ENCODE measurements at places on chromosomes 1 and 21.

DNA sequence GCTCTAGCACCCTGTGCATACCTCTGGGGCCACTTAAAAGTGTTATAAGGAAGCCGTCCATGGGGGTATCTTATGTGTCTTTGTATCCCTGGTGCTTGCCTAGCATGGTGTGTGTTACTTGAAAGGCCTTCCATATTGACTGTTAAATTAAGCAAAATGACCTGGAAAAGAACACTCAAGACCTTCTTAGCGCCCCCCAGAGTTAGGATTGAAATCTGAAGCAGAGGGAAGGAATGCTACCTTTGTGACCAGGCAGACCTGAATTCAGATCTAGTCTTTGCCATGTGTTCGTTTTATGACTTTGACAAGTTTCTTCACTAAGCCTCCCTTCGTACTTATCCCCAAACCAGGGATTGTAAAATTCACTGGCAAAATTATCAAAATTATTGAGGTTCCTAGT lies 59.9 kb downstream of the SLC22A15 start:
- no peak for DNase-seq

DNA sequence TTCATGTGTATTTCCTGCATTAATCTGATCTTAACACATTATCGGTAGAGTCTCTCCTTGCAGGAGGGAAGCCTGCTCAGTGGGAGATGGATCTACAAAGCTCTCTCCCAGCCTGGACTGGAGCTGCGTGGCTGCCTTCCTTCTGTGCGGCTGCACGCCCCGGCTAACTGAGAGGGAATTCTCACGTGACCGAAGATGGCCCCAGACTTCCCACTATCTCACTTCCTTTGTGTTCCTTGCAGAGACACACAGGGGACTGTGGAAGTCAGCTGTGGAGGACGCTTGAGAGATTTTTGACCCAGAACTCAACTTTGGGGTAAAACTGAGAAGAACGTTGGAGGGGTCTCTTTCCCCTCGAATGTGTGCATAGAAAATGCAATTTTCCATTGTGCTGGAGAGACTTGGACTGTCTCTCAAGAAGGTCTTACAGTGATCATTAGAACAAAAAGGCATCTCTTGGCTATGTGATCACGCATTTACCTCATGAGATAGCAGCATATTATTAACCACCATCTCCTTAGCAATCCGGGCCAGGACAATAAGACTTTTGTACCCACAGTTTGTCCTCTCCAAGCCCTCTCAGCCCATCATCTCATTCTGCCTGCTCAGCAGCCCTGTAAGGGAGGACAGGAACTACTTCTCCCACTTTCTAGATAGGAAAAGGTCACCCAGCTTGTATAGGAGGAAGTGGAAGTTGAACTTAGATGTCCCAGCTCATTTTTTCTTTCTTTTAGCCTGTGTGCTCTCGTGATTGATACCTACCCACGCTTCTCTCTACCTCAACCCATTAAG lies 49.3 kb upstream of the TARBP1 start:
- DNase-seq: no peak

- no peak for DNase-seq
Measured at GRCh38 chr1:10753299-10753698, 43.1 kb downstream of the CASZ1 start.

- no peak for DNase-seq
Measured at GRCh38 chr1:44571712-44572571, 102.3 kb downstream of the TMEM53 start.

DNA sequence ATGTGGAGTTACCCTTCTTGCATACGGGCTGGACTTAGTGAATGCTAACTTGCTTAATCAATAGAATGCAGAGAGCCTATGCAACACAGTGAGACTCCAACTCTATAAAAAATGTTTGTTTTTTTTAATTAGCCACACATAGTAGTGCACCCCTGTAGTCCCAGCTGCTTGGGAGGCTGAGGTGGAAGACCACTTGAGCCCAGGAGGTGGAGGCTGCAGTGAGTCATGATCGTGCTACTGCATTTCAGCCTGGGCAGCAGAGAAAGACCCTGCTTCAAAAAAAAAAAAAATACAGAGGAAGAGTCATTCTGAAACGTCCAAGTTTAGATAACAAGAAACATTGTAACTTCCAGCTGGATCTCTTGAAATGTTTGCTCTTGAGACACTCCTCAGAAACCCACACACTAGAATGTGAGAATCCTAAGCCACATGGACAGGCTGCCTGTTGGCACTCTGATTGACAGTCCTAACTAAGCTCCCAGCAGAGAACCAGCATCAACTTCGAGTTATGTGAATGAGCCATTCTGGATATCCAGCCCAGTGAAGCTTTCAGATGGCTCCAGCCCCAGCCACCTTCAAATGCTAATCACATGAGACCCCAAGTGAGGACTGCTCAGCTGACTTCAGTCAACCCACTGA lies 20.0 kb upstream of the CAP1 start:
- DNase-seq: no peak

DNA sequence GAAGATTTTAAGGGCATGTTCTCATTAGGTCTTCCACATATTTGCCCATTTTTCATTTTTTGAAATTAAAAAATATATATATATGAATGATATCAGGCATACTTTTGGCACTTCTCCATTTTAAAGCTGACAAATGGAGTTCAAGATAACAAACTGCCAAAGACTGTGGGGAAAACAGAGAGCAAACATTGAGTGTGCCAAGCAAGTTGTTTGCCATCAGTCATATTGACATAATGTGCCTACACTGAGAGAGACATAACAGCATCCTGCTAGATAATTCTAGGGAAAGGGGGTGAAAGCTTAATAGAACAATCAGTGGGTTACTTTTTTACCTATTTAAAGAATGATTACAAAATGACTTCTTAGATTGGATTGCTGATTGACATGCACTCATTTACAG lies 529.4 kb upstream of the CXADR start:
- no peak for DNase-seq

GRCh38 chr1:235659186-235659771 lies 9.7 kb upstream of the GNG4 start:
- DNase-seq: no peak

DNA sequence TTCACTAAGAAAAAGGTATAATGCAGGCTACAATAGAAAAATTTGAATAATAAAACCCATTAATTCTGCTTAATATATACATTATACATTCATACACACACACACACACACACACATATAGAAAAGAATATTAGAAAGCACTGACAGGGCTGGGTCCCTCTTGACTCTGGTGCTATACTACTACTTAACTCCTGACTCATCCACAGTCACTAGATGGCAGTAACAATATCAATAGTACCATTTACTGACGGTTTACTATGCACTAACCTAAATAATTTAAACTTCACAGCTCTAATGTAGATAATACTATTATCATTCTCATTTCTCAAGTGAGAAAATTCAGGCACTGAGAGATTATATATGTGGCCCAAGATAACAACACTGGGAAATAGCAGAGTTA lies 87.5 kb downstream of the COP1 start:
- no peak for DNase-seq

- no peak for DNase-seq
Measured at GRCh38 chr1:186323865-186324264, 51.2 kb downstream of the TPR start.

GRCh38 chr1:67261680-67262079 lies 46.0 kb upstream of the IL12RB2 start:
- DNase-seq: no peak

DNA sequence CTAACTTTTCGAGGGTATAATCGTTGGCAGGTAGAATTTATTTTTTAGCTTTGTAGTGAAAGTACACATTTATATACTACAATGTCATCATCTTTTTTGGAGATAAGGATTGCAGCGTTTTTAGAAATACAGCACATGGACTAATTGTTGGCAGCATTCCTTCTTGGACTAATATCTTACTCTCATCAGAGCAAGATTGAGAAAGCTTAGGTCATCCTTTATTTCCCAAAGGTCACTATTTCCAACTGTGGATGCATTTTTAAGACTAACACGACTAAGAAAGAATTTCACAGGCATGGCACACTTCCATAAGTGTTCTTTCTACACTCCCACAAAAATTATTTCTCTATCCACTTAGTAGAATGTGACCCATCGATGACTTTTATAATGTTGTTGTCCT lies 732.3 kb downstream of the NCAM2 start:
- no peak for DNase-seq

GRCh38 chr1:18385239-18385790 lies 95.4 kb upstream of the KLHDC7A start:
- DNase-seq: no peak

DNA sequence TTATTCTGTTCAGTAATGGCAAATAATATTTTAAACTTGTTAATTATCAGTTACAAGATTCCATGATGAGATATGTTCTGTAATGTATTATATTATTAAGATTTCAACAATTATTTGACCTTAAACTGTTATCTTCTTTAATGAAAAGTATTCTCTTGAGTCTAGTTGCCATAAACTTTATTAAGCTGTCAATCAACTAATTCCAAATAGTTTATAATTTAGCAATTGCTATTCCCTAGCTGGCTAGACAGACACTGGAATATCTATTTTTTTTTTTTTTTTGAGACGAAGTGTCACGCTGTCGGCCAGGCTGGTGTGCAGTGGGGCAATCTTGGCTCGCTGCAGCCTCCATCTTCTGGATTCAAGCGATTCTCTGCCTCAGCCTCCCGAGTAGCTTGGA lies 3.8 kb downstream of the CMPK1 start:
- no peak for DNase-seq

GRCh38 chr1:75423616-75424015 lies 187.3 kb downstream of the SLC44A5 start:
- no peak for DNase-seq

DNA sequence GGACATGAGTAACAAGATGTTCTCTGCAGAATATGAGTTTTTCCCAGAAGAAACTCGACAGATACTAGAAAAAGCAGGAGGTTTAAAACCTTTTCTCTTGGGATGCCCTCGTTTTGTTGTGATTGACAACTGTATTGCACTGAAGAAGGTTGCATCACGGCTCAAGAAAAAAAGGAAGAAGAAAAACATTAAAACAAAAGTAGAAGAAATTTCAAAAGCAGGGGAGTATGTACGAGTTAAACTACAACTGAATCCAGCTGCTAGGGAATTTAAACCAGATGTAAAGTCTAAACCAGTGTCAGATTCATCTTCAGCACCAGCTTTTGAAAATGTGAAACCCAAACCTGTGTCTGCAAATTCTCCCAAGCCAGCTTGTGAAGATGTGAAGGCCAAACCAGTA lies 92.5 kb downstream of the TTC3 start:
- DNase-seq: no peak

GRCh38 chr1:110548381-110548780 lies 29.4 kb upstream of the KCNA10 start:
- no peak for DNase-seq

DNA sequence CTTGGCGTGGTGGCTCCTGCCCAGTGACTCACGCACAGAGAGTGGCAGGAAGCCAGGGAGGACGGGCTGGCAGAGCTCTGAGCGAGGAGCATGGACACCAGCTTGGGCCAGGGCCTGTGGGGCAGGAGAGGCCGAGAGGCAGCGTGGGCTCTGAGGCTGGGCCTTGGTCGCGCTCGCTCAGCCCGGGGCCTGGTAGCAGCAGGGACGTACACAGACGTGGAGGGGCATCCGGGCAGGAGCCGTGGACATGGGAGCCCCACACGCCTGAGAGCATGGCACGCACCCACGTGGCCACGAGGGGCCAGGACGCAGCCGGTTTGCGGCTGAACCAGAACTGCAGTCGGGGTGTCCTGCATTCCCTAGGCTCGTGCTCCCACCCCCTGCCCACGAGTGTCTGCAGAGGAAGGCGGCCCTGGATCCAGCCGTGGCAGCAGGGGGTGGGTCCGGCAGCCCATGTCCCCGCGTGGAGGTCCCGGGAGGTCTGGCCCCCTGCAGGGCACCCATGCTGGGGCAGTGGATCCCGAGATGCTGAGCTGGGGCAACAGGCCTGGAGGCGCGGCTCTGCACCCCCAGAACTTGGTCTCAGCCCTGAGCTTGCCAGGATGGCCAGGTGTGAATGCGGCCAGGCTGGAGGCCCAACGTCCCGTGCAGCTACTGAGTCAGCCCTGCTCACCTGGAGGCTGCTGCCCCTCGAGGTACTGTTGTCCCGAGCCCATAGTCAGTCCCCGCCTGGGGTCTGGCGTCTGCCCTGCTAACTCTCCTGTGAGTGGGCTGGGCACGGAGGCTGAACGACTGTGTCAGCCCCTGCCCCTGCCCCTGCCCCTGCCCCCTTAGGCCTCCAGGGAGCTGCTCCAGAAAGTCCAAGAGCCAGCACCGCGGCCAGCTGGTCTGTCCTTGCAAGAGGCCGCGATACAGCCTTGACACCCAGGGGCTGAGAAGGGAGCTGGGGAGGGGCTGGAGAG lies 61.6 kb downstream of the SLX9 start:
- no peak for DNase-seq

DNA sequence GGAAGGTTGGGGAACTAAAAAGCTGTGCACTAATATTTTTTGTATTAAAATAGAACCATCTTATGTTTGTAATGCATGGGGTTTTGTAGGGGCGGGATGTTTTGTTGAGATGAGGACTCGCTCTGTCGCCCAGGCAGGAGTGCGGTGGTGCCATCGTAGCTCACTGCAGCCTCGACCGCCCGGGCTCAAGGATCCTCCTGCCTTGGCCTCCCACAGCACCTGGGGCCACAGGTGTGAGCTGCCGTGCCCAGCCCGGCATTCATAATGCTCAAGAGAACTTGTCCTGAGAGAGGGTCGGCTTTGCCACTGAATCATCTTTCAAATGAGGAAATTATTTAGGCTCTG lies 3.0 kb upstream of the C1orf159 start:
- DNase-seq: no peak

- DNase-seq: no peak
Measured at GRCh38 chr1:80050085-80050484, 1043.6 kb upstream of the ADGRL4 start.

DNA sequence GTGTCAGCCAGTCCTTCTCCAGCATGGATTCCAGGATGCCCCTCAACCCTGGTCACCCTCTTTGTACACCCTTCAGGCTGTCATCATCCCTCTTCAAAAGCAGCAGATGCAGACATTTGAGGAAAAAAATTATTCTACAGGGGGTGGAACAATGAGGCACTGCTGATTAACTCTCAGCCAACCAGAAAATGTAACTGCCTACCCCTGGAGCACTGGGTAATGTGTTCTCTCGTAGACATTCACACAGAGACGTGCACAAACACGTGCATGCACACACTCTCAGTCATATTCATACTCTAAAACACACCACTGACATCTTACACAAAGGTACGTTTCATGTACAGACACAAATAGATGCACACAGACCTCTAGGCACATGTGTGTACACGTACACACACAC lies 175.4 kb downstream of the TRABD2B start:
- DNase-seq: no peak

- no peak for DNase-seq
Measured at GRCh38 chr1:216598448-216598847, 124.8 kb downstream of the ESRRG start.

DNA sequence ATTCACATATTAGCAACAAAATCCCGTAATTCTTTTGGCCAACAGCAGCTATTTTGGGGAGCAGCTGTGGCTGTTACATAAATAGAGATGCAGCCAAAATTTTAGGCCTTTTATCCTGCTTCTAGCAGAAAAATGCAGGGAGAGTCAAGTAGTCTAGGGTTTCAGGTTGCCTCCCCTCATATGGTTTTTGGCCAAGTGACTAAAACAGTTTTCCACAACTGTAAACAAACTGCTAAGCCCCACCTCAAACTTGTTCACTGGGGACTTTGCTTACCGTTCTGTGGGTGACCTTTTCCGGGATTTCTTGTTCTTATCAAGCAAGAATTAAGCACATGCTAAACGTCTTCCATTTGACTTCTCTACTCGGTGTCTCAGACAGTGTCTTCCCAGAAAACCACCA lies 133.4 kb downstream of the EDEM3 start:
- no peak for DNase-seq

Measured in stimulated activated CD4-positive, alpha-beta T cell treated with anti-CD3 and anti-CD28 coated beads, TNF-alpha, amount 100 ng/mL, for 48 hours (primary cell).